ENCODE measurements at places on chromosomes 1 and 21.

GRCh38 chr21:29647353-29647781, 292.4 kb downstream of the GRIK1 start:
- DNase-seq = no peak

DNA sequence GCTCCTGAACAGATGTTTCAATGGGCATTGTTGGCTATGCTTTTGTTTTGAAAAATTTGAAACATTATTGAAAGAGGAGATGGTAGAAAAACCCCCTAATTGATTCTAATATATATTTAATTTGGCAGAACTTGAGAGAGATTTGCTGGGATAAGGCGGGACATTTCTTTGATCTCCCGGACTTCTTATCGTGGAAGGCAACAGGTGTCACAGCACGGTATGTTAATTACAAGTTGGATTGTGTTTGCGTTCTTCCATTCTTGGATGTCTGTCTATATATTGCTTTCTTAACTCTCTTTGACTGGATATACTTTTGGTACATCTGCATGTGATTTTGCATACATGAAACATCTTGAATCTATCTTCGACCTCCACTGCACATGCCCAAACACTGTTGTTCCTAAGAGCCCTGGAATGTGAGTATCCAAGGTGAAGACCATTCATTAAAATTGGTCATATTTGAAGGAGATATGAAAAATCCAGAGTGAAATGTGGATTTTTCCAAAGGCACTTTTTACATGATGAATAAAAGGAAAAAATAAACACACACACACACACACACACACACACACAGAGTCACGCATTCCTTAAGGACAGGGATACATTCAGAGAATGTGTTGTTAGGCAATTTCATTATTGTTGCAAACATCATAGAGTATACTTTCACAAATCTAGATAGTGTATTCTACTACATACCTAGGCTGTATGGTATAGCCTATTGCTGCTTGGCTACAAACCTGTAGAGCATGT, 81.9 kb downstream of the FGGY start:
- DNase-seq = peak; percentile 49

DNA sequence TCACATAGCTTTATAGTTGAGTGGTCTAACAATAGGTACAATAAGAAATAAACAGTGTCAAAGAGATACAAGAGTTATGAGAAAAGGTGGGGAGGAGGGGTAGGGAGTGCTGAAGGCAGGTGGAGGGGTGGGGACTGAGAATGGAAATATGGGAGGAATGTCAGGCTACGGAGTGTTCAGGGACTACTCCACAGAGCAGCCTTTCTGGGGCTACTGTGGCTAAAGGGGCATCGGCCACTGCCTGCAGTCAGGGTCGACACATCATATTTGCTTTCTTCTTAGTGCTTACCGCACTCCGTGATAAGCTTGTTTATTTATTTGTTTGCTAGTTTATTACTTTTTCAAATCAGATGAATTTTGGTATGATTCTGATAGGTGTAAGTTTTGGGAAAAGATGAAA, 34.4 kb upstream of the CRNN start:
- DNase-seq = no peak

DNA sequence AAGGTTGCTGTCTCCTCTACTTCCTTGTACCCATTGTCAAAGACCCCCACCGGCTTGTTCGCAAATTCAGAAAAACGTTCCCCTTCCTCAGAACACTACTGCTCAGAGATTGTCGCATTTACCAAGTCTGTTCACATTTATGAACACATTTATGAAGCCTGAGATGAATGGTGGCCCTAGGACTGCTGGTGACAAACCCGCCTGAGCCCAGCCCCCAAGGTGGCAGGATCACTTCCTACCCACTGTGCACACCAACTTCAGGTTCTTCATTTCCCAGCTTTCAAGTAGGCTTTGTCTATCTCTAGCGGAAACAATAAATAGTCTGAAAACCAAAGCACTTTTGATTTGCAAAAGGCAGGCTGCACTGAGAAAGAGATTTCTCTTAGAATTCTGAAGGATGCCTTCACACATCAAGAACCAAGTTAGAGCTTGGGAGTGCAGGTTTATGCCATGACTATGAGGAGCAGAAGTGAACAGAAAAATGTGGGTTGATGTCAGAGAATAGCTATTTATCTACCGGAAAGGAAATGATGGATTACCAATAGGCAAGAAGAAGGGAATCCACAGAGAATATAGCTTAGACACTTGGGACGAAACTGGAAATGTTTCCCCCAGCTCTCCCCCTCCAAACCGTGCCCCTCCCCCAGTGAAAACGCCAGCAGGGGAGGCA, 200.5 kb downstream of the TOMM20 start:
- peak; percentile 59 for DNase-seq

- DNase-seq = peak; percentile 17
Observed at GRCh38 chr1:93288558-93288957, 57.1 kb upstream of the DR1 start.

DNA sequence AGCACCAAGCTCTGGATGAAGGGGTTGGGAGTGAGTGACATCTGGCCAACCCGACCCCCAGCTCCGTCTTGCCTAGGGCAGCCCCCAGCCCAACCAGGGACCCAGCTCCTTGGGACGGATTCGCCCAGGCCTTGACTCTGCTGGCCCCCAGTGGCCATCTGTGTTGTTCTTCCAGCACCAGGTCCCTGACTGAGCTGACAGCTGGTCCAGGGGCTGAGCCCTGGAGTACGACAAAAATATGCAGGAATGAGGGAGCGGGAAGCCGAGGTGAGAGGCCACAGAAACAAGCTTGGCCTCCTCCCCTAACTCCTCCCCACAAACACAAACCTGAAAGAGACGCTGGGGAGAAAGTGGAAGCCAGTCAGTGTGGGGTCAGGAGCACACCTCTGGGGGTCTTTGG, 55.0 kb upstream of the PAX7 start:
- DNase-seq = peak; percentile 27

- peak; percentile 64 for DNase-seq
Observed at GRCh38 chr21:29904359-29905282, 35.2 kb downstream of the GRIK1 start.

DNA sequence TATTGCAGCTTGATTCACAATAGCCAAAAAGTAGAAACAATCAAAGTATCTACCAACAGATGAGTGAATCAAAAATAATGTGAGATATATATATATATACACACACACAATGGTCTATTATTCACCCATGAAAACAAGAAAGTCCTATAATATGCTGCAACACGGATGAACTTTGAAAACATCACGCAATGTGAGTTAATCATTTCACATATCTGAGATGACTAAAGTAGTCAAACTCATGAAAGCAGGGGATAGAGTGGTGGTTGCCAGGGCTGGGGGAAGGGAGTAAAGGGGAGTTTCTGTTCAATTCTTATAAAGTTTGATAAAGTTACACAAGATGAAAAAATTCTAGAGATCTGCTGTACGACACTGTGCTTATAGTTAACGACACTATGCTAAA, 1234.8 kb downstream of the MRPL39 start:
- no peak for DNase-seq

GRCh38 chr1:234541286-234541975, 62.5 kb upstream of the TARBP1 start:
- DNase-seq = no peak

DNA sequence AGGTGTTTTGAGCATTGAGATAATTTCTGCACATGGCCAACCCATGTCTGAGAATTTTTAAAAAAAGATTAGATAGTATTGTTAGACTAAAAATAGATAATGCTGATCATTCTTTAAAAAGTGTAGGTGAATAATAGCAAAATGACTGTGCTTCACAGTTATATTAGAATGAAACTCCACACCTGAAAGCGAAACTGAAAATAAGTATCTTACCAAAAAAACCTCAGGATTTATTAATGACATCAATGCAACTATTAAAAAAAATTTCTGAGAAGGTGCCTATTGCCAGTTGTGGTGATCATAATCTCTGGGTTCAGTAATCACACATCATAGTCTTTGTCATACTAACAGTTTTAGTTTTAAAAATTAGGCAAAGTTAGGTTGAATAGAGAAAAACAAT, 36.5 kb downstream of the PLA2G4A start:
- no peak for DNase-seq

- DNase-seq = peak; percentile 90
Observed at GRCh38 chr1:109910123-109910962, at the start of gene CSF1. Gene CSF1, plus strand, starts transcription at chr1:109910849. Its CDS starts 175 bp downstream, at chr1:109911024.

- peak; percentile 42 for DNase-seq
Observed at GRCh38 chr1:171743081-171743870, 1.4 kb upstream of the VAMP4 start.

DNA sequence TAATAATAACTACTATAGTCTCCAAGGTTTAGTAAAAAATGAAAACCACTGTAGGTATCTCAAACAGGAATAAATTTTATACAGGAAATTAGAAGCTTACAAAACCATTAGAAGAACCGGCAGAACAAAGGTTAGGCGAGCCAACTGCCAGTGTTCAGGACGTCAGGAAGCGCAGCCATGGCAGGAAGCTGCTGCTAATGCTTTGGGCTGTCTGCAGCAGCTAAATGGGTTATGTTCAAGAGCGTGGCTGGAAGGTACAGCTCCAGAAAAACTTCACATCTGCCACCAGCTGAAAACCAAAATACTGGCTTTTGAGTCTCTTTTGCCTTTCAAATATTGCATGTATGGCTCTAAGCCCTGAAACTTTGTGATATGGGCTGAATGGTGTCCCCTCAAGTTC, 35.7 kb upstream of the MYSM1 start:
- DNase-seq = no peak

GRCh38 chr1:198919667-198920398, 281.0 kb downstream of the PTPRC start:
- DNase-seq = no peak

- DNase-seq = no peak
Observed at GRCh38 chr1:211640301-211640630, 35.2 kb downstream of the NEK2 start.

DNA sequence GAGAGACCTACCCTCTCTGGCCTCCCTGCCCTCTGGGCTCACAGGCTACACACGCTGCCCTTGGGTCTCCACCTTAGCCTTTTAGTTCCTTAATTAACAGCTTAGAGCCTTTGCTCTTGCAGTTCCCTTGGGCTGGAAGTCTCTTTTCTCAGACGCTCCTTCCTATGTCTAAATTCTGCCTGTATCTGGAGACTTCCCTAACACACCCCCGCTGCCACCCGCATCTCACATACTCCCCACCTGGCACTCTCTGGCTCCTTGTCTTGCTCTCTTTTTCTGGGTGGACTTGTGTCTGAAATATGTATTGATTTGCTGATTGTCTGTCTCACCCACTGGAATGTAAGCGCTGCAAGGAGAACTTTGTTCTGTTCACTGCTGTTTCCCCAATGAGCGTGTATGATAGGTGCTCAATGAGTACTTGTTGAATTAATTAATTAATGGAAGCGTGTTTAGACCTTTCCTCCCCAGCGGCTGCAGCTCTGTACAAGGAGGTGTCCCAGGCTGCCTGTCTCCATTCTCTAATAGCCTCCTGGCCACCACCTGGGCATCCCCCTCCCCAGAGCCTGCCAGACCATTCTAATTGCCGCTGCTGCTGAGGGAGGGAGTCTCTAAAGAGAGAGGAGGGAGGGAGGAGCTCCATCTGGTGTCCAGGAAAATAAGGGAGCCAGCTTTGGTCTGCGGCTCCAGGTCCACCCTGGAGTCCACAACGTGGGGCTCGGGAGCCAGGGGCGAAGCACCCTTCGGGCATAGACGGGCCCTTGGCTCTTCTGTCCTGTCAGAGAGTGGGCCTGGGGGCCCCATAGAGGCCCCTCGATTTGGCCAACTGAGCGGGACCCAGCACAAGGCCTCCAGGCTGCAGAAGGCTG, 95.4 kb downstream of the RNF220 start:
- no peak for DNase-seq

- DNase-seq = no peak
Observed at GRCh38 chr1:160459687-160460086, 59.3 kb downstream of the VANGL2 start.

DNA sequence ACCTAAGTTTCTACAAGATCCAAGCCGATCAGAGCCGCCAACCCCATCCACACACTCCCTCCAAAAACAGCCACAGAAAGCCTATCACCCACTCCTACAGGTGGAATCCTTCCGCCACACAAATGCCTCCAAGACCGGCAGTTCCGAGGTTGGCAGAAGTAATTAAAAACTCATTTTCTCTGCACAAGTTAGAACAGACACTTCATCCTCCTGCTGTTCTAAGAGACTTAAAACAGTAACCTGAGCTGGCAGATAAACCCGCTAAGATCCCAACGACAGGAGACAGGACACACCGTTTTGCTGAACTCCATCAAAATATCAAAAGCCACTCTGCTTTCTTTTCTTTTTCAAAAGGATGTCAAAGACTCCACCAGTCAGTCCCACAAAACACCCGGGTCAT, 2.8 kb downstream of the SSBP3 start:
- DNase-seq = no peak

GRCh38 chr1:110561596-110561995, 42.6 kb upstream of the KCNA10 start:
- no peak for DNase-seq

DNA sequence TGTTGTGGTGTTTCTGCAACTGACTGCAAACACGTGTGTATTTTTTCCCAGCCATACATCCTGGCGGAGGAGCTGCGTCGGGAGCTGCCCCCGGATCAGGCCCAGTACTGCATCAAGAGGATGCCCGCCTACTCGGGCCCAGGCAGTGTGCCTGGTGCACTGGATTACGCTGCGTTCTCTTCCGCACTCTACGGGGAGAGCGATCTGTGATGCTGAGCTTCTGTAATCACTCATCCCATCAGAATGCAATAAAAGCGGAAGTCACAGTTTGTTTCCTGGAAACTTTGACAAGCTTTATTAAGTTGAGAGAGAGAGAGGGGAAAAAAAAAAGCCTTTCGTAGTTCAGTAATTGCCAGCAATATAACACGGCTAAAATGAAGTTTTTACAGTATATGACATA, 32.7 kb upstream of the MTR start:
- DNase-seq = peak; percentile 4

DNA sequence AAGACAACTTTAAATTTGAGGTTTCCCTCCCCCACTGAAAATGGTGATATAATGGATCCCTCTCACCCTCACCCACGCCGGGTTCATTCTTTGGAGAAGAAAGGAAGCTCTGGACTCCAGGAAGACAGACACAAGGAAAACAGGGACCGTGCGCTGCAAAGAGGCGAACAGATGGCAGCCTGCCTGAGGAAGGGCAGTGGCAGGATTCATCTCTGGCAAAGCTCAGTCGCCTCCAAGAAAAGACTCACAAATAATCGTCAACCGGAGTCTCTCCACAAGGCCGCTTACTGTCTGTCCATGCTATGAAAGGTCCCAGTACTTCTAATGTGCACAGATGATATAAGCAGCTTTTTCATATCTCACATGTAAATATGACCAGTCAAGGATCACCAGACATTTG, 110.3 kb downstream of the TIAM1 start:
- DNase-seq = no peak

DNA sequence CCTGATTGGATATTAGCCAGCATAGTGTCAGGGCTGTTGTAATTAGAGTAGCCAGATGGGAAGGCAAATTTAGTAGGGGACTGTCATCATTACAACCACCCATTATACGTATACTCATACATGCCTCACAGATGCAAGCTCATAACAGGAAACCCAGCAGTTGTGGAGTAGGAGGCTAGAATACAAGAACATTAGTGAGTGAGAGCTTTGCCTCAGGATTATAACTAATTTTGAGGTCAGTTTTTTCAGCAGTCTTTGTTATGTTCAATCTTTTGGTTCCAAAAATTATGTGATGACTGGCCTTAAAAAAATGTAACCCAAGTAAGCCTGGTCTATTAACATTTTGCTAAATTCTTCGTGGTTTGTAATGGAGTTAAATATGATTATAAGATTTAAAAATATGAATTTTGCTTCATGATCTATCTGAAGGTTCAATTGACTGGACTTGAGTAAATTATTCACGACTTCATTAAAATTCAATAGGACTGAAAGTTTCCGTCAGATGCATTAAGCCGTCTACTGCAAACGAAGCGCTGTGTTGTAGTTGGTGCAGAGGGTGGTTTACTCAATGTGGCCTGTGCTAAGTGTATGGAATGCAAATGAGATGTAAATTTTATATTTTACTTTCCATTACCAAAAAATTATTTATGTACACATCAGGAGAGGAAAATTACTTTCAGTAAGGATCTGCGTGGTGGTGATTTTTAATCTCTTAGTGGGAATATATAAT, 48.8 kb downstream of the KCNK1 start:
- peak; percentile 36 for DNase-seq
